Effector memory CD4-positive, alpha-beta T cell (primary cell): ENCODE measurements at places on chromosomes 5 and 9.

DNA sequence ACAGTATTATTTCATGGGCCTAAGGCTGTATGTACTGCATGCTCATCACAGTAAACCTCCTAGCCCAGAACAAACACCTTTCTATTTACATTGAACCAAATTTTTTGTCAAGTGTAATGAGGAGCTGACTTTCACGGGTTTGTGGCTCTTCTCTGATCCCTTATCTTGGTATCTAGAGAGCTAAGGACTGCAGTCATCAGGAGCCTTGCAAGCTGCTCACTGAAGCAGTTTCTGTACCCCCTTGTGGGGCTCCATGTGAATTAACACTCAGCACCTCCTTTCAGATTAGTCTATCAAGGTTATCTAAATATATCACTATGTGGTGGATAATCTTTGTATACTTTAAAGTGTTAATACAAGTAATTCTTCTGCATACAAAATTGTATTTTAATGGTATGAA lies 108.2 kb downstream of the AUH start:
- no peak for DNase-seq

DNA sequence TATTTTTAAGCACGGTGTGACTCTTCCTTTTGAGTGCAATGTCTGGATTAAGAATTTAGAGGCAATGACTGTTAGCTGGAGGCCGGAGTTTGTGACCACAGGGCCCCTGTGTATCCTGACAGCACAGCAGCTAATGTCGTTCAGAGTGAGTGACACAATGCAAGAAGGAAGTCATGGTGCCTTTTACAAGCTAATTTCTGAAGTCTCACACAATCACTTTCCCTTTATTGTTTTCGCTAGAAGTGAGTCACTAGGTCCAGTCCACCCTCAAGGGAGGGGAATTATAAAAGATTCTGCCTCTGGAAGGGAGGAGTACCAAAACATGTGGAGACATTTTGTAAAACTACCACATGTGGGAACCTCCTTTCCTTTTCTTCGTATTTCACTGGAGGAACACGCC lies 185.5 kb upstream of the FGF10 start:
- DNase-seq: no peak

DNA sequence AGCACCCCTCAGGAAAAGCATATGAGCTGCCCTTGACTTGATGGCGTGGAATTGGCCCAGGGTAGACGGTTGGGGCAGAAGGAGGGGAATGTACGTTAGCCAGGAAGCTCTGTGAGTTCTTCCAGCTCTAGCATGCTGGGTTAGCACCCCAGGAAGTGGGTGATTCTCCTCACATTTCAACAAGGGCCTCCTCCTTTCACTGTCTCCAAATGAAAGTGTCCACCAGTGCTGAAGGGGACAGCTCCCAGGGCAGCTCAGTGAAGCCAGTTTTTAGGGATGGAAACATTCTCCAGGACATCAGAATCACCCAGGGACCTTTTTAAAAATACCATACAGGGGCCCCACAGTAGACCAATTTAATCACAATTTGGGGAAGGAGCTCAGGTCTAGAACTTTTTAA lies 17.2 kb upstream of the AFAP1L1 start:
- DNase-seq: no peak

DNA sequence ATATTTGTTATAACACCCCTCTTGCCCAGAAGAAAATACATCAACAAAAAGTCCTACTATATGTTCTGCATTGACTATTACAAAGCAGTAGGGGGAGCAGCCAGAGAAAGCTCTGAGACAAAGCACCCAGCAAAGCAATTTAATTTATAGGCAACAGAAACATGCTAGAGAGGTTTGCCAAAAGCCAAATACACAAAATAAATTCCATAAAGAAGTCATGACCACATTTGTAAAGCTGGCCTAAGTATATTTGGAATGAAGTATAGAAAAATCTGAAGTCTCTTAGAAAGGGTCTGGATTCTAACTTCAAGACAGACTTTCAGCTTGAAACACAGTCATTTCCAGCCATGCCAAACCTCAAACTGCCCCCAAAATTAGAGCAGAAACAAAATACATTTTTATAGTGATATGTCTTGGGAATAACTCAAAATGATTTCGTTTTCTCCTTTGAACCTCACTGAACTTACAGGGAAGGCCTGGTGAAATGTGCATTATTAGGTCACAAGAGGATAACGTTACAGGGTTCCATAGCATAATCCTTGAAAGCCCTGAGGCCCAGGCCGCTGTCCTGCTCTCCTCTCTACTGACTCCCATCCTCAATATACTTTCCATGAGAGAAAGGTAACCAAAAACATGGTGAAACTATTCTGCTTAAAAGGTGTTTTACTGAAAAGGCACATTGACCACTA lies 451.8 kb downstream of the RAB3C start:
- no peak for DNase-seq

DNA sequence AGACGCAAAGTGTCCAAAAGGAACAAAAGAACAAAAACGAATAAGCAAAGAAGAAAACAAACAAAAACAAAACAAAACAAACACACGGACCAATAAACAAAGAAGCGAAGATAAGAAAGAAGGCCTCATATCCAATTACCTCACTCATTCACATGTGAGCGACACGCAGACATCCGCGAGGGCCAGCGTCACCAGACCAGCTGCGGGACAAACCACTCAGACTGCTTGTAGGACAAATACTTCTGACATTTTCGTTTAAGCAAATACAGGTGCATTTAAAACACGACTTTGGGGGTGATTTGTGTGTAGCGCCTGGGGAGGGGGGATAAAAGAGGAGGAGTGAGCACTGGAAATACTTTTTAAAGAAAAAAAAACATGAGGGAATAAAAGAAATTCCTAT lies 28.3 kb upstream of the WWC1 start:
- DNase-seq: no peak

GRCh38 chr5:62909326-62909725 lies 330.7 kb downstream of the LRRC70 start:
- DNase-seq: no peak

DNA sequence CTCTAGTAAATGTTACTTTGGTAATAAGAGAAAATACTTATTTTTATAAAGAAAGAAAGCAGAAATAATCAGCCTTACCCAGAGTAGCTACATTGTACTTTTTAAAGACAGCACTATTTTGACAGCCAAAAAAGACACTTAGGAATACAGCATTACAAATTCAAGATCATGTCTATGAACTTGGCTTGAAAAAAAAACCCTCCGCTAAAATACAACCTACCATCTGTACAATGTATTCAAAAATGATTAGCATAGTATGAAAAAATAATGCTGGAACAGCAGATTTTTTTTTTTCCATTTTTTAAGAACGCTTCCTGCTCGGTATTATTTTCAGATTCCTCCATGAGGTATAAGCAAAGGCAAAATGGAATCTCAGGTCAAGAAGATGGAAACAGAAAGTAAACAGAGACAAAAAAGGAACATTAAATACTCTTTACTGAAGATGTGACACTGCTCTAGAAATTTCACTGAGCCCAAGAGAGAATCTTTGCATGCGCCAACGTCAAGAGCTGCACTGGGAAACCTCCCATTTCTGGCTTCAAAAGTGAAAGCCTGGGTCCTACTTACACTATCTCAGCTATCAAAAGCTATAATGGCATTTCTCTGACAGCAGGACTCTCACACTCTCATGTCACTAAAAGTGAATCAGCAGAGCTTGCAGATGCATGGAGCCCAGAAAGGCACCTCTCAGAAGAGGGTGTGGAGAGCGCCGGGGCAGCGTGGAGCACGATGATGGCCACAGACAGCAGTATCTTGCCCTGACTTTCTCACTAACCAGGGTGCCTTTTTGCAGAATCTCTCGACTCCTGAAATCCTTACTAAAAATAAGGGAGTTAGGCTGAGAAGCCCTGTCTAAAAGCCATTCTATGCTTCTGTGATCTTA lies 167.4 kb downstream of the ELAVL2 start:
- no peak for DNase-seq

GRCh38 chr5:42621242-42621641 lies 135.4 kb upstream of the CCDC152 start:
- DNase-seq: no peak

DNA sequence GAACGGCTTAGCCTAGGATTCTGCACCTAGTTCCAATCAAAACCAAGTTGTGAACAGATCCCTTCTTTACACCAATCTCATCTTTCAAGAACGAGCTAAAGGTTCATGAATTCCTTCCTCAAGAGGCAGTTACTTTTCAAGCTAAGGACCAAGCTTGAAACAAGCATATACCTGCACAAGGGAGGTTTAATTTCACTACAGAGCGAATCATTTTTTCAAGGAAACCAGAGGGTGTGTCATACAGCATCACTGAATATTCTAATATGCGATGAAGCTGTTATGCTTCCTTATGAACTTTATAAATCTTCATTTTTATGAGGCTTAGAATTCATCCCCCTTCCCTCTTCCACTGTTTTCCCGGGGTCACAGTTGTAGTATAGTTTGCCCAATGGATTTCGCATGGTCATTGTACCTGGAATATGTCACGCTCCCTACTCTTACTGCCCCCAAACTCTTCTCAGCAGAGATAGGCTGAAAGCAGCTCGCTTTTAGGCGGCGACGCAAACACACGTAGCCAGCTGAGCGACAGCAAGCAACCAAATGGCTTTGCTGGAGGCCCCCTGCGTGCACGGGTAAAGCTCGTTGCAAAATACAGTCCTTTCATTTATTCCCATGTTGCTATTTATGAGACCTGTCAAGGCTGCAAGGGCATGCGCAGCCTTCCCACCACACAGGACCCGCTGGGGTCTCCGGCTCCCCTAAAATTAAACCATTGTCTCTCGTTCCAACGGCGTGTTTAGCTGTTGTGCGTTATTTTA lies 832 bp downstream of the LMBRD2 start:
- DNase-seq: peak; percentile 4

DNA sequence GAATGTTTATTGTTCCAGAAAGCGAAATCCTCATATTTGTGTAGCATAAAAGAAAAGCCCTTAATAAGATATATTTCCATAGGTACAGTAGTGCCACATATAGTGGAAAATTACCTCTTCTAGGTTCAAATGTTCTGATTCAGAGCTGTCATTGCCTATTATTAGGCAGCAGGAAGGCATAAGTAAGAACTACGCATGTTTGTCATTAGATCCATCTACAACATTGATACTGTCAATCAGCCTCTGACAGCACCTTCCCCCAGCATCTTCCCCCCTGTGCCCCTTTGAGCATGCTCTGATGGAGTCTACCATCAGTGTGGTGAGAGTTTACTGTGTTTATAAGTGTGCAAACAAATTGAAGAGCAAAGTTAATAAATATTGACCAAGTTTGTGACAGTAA lies 816.1 kb downstream of the TLE4 start:
- DNase-seq: no peak

GRCh38 chr5:35735718-35736117 lies 118.1 kb downstream of the SPEF2 start:
- no peak for DNase-seq

DNA sequence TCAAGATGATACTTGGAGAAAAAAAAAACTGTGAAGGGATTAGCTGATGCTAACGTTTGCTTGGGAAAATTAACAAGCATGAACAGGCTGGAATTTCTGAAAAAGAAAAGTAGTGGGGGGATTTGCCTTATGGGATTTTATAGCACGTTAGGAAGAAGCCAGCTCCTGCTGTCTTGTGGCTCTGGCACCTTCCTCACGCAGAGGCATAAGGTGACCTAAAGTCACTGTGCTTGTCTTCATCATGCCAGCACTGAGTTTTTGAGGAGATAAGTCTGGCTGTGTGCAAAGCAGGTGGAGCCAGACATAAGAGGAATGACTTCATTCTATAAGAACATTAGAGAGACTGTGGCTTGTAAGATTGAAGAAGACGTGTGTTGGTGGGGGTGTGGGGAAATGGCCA lies 94.4 kb upstream of the MAP1B start:
- DNase-seq: no peak

- DNase-seq: no peak
Measured at GRCh38 chr9:109870365-109870764, 90.4 kb downstream of the PALM2AKAP2 start.

DNA sequence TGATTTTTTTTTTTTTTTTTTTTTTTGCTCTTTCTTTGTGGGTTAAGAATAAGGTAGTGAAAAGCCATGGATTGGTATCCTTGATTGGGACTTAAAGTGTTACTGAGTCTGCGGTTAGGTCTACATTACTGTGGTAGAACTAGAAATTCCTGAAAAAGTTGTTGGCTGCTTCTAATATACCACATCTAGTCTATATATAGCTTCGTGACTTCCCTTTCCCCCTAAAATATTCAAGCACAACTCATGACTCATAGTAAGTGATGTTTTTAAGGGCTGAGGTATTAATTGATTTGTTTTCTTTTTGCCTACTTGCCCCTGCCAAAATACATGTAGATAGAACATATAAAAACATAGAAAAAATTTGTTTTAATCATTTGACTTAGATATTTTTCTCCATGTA lies 247.6 kb downstream of the TMEM232 start:
- DNase-seq: no peak

GRCh38 chr5:9423571-9423970 lies 122.3 kb downstream of the SEMA5A start:
- DNase-seq: no peak

GRCh38 chr5:96433066-96433447 lies at the start of gene PCSK1:
Gene PCSK1, minus strand, starts transcription at chr5:96433248. Its CDS starts 206 bp downstream, at chr5:96433042.
- no peak for DNase-seq

GRCh38 chr9:112258106-112258505 lies 75.3 kb downstream of the PTBP3 start:
- no peak for DNase-seq

DNA sequence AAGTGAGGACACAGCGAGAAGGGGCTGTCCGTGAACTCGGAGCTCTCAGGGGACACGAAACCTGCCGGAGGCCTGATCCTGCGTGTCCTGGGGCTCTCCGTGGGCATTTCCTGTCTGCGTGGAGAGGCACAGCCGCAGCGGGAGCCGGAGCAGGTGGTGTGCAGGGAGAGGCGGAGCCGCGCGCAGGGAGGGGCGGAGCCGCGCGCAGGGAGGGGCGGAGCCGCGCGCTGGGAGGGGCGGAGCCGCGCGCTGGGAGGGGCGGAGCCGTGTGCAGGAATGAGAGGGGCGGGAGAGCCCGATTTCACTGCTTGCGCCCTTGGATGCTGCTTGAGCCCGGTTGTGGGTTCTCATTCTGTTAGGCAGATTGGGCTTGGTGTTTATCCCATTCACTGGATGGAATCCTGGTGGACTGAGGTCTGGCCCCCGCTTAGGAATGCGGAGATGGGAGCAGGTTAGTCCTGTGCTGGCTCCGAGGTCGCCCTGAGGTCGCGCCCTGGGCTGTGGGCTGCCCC lies 26.7 kb downstream of the NDUFS6 start:
- peak; percentile 33 for DNase-seq

DNA sequence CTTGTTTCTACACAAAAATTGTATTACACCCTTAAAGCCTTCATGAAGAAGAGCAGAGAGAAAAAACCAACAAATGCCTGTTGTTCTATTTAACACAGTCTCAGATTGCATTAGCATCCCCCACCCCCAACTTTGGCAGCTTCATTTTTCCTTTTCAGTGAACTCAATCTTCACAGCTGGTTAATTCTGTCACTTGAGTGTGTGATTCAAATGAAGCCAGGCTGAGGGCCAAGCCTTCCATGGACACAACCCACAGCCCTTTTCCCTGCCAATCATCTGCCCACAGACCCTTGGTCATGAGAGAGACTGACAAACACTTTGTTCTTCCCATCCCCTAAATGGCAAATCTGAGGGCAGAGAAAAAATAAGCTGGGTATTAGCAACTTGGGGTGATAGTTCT lies 217.5 kb upstream of the NMUR2 start:
- no peak for DNase-seq

- no peak for DNase-seq
Measured at GRCh38 chr9:81566074-81566698, 123.2 kb downstream of the TLE1 start.

GRCh38 chr5:15026011-15026893 lies 154.7 kb upstream of the ANKH start:
- no peak for DNase-seq

GRCh38 chr5:7930011-7930410 lies 61.1 kb downstream of the MTRR start:
- no peak for DNase-seq

- DNase-seq: no peak
Measured at GRCh38 chr9:125633116-125633745, 73.8 kb downstream of the MAPKAP1 start.
